ENCODE measurements at places on chromosomes 13 and 19.
A peak's percentile ranks its signal among the peaks of the same experiment; 100 is the strongest.

- no peak for DNase-seq
Observed at GRCh38 chr19:45298264-45298663, 24.4 kb downstream of the CKM start.

DNA sequence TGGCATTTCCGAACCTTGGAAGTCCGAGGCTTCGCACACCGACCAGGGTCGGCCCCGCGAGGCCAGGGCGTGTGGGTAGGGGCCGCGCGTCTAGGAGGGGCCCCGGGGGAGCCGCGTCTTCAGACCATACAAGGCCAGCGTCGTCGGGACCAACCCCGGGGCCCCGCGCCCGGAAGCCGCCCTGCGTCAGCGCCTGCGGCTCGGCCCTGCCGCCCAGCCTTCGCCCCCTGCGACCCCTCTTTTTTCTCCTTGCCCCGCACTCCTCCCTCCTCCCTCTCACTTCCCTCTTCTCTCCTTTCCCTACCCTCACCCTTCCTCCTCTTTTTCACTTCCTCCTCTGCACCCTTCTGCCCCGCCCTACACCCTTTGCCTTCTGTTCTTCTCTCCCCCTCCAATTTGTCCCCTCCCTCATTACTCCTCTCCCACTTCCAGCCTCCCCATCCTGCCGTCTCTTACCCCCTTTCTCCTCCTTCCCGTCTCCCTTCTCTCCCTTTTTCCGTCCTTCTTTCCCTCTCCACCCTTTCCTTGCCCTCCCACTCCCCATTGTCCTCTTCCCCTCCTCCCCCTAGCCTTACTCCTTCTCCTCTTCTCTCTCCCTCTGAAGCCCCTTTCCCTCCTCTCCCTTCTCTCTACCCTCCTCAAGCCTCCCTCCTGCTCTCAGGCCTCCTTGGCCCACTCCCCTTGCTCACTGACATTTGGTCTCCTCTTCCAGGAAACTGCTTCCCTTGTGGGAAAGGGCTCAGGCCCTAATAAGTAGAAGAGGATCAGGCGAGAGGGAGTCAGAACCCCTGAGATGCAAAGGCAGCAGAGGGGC, 2.2 kb upstream of the PLEKHG2 start:
- DNase-seq = peak; percentile 61

DNA sequence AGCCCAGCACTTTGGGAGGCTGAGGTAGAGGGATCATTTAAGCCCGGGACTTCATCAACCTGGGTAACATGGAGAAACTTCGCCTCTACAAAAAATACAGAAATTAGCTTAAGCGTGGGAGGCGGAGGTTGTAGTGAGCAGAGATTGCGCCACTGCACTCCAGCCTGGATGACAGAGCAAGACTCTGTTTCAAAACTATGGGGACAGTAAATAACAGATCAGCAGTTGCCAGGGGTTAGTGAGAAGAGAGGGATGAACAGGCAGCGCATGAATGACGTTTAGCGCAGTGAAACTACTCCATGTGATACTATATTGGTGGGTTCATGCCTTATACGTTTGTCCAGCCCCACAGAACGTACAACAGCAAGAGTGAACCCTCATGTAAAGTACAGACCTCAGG, 7.1 kb upstream of the ICAM3 start:
- no peak for DNase-seq

DNA sequence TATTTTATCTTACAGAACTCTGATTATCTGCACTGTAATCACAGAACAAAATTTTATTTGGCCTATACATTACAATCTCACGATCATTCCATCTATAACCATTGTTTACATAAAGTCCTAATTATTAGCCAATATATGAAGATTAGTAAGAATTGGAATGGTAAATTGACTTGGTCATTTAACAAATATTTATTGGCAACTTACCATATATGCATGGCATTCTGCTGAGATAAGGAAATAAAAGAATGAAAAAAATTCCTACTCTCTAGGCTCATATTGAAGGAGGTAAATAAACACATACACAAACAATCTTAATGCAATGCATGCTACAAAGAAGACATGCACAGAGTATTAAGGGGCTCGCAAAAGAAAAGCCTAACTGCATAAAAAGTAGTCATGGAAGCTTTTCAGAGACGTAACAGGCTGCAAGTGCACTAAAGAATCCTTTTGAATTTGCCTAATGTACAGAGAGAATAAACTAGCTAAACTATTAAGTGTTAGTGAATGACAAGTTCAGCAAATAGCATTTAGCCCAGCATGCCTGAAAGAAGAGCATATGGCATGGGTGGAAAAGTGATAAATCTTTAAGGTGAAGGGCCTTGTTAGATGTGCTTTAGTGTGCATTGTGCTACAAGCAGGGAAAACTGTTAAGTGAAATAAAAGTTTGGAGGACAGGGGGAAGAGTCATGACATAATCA, 1131.1 kb downstream of the PCDH9 start:
- DNase-seq = no peak

- DNase-seq = no peak
Observed at GRCh38 chr13:80510686-80511085, 169.8 kb upstream of the SPRY2 start.

DNA sequence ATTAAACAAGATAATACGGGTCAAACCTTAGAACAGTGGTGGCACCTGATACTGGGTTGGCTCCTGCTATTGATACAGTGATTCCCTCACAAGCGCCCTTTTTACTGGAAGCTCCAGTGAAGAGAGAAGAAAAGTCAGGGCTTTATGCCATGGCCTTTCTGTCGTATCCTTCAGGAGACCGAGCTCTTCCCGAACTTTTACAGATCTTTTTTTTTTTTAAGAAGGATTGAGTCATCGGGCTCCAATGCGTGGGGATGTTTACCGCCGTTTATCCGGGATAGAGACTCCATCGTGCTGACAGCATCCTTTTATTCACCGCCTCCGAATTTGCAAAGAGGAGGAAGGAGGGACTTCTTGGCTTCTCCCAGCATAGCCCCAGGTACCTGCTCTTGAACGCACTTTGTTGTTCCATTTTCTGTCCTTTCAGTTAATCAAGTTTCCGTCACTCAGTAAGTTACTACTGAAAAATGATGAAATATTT, 574 bp downstream of the ZNF227 start:
- no peak for DNase-seq

- DNase-seq = no peak
Observed at GRCh38 chr13:21932996-21933395, 262.1 kb downstream of the FGF9 start.
